ENCODE measurements at places on chromosomes 16 and 17.

DNA sequence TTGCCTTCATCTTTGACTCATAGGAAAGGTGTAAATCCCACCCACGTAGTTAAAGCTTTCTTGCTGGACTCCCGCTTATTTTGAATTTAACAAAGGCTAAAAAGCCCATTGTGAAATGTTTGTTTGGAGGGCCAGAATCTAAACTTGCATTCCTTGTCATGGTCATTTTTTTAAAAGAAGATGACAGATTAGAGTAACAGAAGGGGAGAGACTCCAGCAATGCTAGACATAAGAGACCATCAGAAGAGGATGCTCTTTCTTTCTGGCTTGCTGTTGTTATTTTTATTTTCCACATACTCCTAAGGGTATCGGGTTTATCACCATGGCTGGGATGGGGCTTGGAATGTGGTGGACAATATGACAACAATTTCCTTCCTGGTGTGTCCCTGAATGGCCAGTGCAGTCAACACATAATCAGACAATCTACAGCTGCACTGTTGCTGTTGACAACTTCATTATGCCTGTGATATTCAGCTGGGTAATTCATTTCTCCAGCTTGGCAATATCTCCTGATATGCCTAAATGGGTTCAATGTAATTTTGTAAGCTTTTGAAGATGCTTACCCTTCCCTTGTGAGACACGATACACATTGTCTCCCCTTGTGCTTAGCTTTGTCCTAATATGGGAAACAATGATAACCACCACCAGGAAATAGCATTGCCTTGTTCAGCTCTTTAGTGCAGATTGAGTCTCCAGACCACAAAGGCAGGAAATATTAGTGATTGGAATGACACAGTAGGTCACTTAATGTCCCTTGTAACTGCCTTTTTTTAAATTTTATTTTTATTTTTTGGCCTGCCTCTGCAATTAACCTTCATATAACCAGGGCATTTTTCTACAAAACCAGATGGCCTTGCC lies 164.3 kb downstream of the ANKFN1 start:
- DNase-seq, result no peak

DNA sequence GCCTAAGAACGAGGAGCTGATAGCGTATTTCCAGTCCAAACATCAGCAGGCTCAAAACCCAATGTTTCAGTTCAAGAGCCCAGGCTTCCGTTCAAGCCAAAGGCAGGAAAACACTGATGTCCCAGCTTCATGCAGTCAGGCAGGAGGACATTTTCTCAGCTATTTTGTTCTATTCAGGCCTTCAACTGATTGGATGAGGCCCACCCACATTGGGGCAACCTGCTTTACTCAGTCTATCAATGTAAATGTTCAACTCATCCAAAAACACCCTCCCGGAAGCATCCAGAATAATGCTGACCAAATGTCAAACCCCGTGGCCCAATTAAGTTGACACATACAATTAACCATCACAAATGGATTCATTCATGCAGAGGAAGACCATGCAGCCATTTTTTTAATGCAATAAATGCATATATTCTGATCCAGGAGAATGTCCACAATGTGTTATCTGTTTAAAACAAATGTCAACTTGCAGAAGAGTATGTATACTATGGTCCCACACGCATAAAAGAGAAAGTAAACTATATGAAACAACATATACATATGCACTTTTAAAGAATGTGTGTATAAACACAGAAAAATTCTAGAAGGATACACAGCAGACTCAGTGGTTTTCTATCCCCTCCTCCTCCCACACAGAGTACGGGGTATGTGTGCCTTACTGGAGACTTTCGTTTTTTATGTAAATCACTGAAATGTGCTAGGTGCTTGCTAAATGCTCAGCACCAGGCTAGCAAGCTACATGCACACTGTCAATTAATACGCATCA lies 28.8 kb upstream of the DYNLRB2 start:
- DNase-seq, result no peak

GRCh38 chr16:1741553-1742165 lies 29.7 kb downstream of the NME3 start:
- DNase-seq, result no peak

DNA sequence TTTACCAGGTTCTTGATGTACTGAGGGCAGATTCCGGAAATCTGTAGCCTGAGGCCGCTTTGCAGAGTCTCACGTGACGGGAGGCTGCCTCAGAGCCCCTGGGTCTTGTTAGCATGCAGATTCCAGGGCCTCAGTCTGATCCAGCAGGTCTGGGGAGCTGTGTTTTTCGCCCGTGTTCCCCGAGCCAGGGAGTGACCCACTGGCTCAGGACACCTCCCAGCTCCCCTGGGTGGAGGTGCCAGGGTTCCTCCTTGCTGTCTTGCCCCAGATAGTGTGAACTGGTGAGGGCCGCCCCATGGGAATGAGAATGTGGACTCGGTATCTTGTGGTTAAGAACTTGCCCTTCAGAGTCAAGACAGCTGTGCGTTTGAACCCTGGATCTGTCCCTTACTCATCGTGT lies 98.6 kb downstream of the OR1D5 start:
- DNase-seq, result no peak

- no peak for DNase-seq
These were observed 38.6 kb upstream of the ABCA10 start for GRCh38 chr17:69267219-69267618.

GRCh38 chr17:30477774-30478115 lies 537 bp downstream of the GOSR1 start:
- DNase-seq, result no peak

- DNase-seq, result no peak
These were observed 28.1 kb downstream of the HEATR3 start for GRCh38 chr16:50093607-50094539.

DNA sequence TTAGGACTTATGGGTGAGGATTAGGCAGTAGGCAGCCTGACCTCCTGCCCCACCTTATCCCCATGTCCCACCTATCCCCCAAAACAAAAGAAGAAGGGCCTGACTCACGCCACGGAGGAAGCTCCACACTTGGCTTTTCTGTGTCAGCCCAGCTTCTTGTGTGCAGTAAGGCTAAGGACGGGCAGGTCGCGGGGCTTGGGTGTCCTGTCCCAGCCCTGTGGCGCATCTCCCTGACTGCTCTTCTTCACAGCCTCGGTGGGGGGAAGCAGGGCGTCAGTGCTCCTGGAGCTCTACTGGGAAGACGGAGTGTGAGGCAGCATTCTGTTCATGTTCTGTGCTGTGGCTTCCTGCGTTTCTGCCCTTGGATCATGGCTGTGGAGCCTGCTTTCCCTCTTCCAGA lies 34.6 kb upstream of the ALDH3A2 start:
- no peak for DNase-seq

DNA sequence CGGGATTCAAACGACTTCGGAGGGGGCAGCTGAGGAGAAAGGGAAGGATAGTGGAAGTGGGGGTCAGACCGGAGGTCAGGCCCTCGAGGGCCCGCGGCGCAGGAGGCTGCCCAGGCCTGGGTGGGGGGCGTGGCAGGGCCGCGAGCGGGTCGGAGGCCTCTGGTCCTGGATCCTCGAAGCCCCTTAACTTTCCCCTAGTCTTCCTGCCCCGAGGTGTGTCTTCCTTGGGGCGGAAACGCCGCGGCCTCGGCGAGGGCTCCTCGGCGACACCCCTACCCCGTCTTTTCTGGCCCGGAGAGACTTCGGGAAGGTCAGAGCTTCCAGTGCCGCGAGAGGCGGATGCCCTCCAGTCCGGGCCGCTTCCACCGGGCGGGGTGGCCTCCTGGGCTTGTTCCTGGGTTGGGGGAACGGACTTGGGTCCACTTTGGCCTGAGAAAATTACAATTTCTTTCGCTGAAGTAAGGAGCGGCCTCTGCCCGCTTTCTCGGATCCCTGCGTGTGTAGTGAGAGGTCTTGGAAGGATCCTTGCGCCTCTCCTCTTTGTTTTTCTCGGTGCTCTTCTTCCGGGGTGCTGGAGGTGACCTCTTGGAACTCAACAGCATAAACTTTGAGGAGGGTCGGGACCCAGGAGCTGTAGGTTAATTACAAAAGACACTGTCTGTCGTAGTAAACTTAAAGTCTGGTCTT lies 491 bp downstream of the IST1 start:
- no peak for DNase-seq

GRCh38 chr16:57445510-57445909 lies 1.7 kb downstream of the CIAPIN1 start:
- DNase-seq, result no peak

DNA sequence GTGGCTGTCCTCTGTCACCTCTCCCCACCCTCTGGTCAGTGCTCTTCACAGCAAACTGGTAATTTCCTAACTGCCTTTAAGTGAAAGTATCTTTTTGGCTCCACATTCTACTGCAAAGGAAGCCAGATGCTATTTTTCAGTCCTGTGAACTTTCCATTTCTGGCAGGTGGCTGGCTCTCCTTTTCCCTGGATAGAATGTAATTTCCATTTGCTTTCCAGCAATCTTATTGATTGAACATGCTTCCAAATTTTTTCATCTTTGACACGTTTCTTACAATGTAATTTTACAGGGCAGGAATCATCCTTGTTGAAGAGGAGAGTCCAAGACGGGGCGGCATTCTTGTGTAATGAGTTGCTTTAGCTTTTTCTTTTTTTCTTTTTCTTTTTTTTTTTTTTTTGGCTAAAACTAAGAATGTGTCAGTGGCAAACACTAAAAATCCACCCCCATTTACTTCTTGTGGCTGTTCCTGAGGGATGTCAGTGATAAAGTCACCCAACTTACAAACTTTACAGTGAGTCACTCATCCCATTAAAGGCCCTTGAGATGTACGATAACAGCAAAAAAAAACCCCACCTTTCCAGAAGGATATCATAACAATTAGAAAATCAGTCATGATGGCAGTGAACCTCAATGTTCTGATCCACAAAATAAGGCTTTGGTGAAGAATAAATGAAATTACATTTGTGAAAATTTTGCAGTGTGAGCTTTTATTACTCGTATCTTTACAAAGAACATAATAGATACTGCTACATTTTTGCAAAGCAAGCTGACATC lies 29.4 kb upstream of the PRKCA start:
- no peak for DNase-seq

DNA sequence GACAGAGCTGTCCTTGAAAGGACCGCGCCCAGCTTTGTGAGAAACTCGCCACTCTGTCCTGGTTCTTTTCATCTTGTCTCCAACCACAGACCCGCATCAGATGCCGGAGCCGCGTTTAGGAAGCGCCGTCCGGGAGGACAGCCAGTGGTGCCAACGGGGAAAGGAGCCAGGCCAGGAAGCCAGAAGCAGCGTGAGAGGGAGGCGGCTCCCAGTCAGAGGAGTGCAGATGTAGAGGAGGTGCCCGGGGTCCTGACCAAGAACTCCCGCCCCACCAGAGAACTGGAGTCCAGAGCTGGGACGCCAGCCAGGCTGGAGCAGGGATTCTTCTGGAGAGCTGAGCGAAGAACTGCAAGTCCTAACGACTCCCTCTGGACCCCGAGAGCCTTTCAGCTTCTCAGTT lies 49.3 kb upstream of the TNRC6C start:
- DNase-seq, result no peak

DNA sequence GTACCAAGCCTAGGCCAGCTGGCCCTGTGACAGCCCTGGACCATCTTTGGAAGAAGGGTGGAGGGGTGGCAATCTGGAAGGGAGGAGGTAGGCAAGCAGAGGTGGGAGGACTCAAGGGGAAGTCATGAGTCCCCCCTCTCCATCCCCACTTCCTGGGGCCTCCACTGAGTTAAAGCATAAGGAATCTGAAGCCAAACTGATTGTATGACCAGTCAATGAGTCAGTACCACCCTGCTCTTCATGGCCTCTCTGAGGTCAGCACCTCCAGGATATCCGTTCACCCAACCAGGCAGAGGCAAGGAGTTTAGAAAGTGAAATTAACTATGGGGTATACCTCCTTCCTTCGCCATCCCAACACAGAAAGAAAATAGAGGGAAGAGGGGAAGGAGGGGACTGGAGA lies 272.7 kb downstream of the SOX9 start:
- DNase-seq, result no peak

GRCh38 chr16:50863644-50864144 lies 121.8 kb downstream of the CYLD start:
- DNase-seq, result no peak

Data from stimulated activated CD8-positive, alpha-beta memory T cell treated with anti-CD3 and anti-CD28 coated beads, Interleukin-7, amount 100 ng/mL, for 1 hour (primary cell).